ENCODE measurements at places on chromosomes 2 and 18.

GRCh38 chr2:112840068-112840445 lies 3.5 kb upstream of the IL1B start:
- no peak for DNase-seq

GRCh38 chr18:13451661-13452387 lies 233.3 kb downstream of the LDLRAD4 start:
- no peak for DNase-seq

GRCh38 chr2:145221516-145221915 lies 701.6 kb upstream of the ZEB2 start:
- DNase-seq, result no peak

DNA sequence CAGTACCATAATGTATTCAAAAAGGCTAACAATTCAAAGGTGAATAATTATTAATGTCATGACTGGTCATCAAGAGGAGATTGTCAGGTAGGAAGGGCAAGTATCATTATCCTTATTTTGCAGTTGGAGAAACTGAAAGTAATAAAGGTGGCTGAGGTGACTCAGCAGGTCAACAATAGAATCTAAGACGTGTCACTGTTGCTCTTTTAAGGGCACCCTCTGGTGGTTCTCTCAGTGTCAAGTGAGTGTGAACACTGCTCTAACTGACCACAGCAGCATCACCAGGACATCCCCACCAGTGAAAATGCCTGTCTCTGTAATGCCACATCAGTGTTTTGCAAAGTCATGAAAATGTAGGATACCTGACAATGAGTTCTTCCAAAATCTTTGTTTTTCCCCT lies 69.7 kb downstream of the DCC start:
- no peak for DNase-seq

- peak; percentile 36 for DNase-seq
Measured at GRCh38 chr18:46334868-46335281, 230.7 kb downstream of the HAUS1 start.

- no peak for DNase-seq
Measured at GRCh38 chr2:187966924-187967323, 324.8 kb upstream of the GULP1 start.

GRCh38 chr2:38690499-38691420 lies 24.8 kb downstream of the GALM start:
- no peak for DNase-seq

- DNase-seq, result peak; percentile 82
Measured at GRCh38 chr2:110748489-110748867, 16.1 kb downstream of the ACOXL start.

DNA sequence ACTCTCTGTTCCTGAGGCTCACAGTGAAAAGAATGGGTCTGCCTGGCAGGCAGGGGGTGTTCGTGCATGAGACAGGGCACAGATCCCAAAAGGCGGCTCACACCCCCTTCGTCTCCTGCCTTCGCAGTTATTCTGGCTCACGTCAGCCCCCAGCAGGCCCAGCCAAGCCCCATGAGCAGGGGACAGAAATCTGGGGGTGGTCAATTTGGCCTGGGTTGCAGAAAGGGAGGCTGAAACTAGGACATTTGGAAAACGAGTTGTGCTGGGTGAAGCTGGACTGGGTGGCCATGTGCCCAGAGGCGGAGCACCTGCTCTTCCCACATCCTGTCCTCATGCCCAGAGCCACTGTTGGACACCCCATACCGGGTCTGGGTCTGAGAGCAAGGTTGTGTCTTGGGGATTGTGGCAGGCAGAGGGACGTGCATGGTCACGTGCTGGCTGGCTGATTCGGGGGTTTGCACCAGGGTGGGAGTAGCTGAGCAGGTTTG lies 99.0 kb upstream of the MCFD2 start:
- DNase-seq, result no peak

DNA sequence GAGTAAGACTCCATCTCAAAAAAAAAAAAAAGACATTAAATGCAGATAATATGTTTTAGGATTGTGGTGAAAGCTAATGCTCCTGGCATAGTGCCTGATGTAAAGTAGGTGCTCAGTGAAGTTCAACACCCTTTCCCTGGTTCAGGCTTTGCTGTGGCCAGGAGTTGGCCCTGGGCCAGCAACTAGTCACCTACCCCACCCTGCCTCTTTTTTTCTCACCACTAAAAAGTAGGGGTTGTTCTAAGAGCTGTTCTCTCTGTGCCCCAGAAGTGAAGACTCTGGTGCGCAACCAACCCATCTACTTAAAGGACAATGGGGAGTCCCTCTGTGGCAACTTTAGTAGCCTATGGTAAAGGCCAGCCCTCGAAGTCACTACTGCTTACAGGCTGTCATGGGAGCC lies 75.9 kb downstream of the DNMT3A start:
- DNase-seq, result no peak

DNA sequence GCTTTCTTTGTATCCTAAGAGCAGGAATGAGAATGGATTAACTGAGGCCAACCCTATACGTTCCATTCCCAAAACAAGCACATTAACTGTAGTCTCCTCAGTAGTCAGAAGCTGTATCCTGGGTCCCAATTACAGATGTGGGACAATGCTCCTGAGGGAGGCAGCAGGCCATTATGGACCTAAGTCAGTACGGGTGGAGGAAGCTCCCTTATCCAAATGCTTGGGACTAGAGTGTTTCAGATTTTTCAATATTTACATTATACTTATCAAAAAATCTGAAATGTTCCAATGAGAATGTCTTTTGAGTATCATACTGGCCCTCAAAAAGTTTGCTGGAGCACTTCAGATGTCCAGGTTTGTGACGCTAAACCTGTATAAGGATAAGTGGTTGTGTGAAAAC lies 90.1 kb downstream of the PRELID3A start:
- no peak for DNase-seq

- no peak for DNase-seq
Measured at GRCh38 chr18:63312737-63313395, 6.7 kb downstream of the BCL2 start.

- no peak for DNase-seq
Measured at GRCh38 chr18:57427429-57428201, 7.6 kb upstream of the ONECUT2 start.

DNA sequence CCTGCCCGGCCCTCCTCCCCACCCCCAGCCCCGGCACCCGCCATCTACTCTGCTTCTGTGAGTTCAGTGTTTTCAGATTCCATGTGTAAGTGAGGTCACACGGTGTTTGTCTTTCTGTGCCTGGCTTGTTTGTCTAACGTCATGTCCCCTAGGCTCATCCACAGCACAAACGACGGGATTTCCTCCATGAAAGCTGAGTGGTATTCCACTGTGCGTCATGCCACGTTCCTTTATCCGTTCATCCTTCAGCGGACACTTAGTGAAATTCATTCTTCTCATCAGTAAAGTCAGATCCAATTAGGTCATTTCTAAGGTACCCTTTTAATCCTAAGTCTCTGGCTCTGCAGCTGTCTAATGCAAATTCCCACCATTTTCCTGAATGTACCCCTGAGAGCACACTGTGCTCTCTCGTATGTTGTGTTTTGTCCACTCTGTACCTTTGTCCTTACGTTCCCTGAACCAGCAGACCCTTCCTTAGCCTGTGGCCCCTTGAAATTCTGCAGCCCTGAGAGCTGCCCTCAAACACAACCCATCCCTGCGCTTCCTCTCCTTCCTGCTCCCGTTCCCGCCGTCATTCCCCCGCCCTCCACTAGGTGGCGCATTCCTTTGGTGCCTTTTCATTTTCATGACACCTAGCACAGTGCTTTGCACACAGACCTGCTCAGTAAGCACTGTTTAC lies 44.1 kb downstream of the TRAPPC12 start:
- DNase-seq, result peak; percentile 88

GRCh38 chr2:37782721-37783371 lies 111.4 kb upstream of the CDC42EP3 start:
- DNase-seq, result no peak

GRCh38 chr18:28041366-28041765 lies 135.6 kb downstream of the CDH2 start:
- no peak for DNase-seq

DNA sequence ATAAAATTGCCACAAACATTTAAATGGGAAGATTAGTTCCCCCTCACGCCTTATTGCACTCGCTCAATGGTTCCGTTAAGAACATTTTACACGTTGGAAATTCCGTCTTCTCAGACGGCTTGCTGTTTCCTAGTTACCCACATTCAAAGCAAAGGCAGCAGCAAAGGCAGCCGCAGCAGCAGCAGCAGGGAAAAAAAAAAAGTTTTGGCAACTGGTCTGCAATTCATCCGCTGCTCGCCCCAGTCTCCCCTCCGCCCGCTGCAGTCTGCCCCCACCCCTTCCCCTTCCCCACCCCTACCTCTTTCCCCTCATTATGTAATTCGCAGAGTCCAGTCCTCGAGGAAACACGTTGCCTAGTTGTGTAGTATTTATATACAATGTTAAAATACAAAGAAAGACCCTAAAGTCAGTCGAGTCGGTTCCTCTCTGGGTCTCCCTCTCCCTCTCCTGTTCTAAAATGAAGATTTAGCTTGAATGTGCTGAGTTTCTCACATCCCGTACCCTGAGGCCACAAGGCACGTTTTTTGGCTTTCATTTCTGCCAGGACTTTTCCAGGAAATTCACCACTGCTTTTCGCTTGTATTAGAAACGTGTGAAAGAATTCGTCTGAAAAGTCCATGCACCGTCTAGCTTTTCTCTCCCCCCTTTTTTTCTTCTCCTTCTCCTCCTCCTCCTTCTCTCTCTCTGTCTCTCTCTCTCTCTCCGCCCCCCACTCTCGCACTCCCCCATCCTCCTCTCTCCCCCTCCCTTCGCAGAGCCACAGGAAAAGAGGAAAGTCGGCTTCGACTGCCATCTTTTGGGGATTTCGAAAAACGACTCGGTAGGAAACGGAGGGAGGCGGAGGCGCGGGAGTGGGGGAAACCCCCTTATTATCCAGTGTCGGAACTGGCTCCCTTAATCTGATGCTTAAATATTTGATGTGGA lies 140.0 kb downstream of the MEIS1 start:
- DNase-seq, result no peak

DNA sequence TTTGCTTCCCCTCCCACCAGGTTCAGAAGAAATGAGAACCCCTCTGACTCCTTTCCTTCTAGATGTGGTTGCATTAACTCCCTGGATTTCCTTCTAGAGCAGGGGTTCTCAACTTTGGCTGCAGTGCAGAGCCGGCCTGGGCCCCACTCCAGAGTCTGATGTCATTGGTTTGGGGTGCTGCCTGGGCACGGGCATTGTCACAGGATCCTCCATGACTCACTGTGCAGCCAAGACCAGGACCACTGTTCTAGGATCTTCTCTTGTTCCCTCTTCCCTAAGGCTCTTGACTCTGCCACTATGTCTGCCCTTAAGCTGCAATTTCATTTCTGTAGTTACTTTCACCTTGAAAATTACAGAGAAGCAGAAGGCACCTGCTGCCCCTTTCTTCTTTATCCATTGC lies 31.8 kb downstream of the TBC1D8 start:
- no peak for DNase-seq

- no peak for DNase-seq
Measured at GRCh38 chr2:47007223-47007825, 91.7 kb upstream of the MCFD2 start.

- DNase-seq, result no peak
Measured at GRCh38 chr2:163713534-163714311, 22.1 kb downstream of the FIGN start.

GRCh38 chr2:121255358-121255757 lies 29.6 kb downstream of the TFCP2L1 start:
- no peak for DNase-seq

DNA sequence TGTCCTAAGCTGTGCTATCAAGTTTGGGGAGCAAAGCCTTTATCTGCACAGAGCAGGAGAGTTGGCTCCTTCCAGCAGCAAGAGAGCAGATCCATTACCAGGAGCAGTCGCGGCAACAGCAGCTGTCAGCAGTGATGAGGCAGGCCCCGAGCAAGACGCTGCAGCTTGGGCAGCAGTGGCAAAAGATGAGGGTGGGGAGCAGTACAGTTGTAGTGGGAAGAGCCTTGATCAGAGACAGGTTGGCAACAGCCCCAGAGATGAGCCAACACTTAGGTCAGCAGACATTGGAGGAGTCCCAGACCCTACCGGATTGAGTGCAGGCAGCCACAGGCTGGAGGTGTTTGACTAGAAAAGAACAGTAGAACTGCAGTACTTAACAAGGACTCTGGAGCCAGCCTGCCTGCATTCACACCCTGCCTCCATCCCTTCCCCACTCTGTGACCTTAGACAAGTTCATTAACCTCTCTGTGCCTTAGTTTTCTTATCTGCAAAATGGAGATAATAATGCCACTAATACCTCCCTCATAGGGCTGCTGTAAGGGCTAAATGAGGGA lies 117.1 kb upstream of the SERTAD2 start:
- DNase-seq, result no peak

- no peak for DNase-seq
Measured at GRCh38 chr18:62848946-62849345, 133.6 kb downstream of the PHLPP1 start.

DNA sequence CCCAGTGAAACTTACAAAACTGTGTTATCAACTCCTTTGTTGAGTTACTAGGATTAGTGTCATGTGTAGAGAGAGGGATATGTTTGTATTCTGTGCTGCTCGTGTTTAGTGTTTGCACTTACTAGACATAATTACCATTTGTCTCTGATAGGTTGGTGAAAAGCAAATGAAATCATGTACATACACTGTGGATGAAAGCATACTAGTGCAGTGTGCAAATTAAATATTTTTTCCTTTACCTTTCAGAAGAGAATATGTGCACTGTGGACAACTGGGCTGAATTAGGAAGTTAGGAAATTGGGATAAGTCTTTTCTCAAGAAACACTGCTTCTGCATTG lies 1.2 kb downstream of the KIAA1328 start:
- no peak for DNase-seq

- no peak for DNase-seq
Measured at GRCh38 chr2:46273919-46274318, 23.3 kb upstream of the EPAS1 start.

GRCh38 chr2:26573241-26573925 lies 67.8 kb downstream of the CIB4 start:
- no peak for DNase-seq

DNA sequence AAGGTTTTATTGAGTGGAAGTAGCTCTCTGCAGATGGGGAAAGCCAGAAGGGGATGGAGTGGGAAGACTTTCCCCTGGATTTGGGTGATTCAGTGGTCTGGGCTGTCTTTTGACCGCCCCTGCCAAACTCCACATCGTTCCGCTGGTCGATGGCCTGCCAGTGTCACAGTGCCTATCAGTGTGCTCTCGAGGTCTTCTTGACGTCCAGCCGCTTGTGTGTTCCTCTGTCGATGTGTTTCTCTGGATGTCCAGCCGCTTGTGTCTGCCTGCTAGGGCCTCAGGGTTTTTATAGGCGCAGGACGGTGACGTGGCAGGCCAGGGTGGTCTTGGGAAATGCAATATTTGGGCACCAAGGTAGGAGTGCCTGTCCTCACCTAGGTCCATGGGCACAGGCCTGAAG lies 1371.4 kb upstream of the PIK3C3 start:
- no peak for DNase-seq

DNA sequence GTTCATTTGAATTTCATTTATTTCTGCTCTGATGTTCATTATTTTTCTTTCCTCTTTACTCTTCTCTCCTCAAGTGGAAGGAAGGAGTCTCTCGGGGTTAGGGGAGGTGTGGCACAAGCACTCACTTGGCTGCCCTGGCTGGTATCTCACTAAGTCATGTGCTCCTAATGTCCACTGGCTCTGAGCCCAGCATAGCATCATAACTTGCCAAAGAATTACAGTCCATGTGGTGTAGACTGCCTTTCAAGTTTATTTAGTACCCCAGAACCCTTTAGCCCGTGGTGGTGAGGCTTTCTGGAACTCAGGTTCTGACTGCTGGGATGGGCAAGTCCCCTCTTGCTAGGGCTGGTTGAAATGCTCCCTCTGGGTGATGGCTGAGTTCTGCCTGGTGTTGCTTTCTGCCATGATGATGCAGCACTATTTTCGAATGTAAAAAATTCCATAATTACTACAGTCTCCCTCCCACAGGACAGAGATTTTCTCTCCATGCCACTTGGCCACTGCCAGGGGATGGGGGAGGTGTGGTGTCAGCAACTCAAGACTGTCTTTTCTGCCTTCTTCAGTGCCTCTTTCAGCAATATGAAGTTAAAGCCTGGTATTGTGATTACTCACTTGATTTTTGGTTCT lies 22.2 kb downstream of the SPAG16 start:
- no peak for DNase-seq
